IPS DF 19.7 (cell line): ENCODE measurements at places on chromosomes 7 and 10.

GRCh38 chr7:94394109-94394436, 622 bp upstream of the COL1A2 start:
- no peak for DNase-seq

DNA sequence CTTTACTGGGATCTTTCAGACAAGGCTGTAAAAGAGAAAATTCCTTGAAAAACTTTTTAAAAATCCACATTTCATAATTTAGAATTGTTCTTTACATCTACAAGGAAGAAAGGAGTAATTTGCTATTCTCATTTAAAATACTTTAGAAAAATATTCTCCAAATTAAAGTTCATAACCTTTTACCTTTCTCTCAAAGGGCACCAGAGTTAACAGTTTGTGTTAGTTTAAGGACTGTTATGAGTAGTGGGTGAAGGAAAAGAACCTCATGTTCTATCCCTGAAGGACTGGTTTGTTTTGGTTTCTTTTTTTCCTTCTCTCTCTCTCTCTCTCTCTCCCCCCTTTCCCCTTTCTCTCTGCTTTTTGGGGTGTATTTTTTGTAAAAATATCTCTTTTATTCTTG, 4.1 kb downstream of the AGMO start:
- no peak for DNase-seq

- no peak for DNase-seq
These were observed 982 bp downstream of the SFXN3 start for GRCh38 chr10:101031796-101032636.

DNA sequence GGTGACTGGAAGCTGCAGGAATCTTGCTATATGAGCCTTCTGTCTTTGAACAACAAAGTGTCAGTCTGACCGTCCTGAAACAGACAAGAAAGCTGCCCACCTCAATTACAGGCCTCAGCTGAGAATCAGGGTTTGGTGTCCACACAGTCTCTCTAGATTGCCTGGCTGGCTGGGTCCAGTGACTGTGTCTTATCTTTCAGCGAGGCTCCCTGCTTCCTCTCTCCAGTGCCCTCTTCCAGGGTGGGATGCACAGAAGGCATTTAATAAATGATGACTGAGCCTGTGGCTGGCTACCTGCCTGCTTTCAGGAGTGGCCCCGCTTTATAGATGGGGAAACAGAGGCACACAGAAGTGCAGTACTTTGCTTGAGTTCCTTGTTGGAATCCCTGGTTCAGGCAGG, 27.4 kb downstream of the FGF8 start:
- DNase-seq, result no peak

- DNase-seq, result no peak
These were observed 694 bp upstream of the WASL start for GRCh38 chr7:123749537-123749857.

DNA sequence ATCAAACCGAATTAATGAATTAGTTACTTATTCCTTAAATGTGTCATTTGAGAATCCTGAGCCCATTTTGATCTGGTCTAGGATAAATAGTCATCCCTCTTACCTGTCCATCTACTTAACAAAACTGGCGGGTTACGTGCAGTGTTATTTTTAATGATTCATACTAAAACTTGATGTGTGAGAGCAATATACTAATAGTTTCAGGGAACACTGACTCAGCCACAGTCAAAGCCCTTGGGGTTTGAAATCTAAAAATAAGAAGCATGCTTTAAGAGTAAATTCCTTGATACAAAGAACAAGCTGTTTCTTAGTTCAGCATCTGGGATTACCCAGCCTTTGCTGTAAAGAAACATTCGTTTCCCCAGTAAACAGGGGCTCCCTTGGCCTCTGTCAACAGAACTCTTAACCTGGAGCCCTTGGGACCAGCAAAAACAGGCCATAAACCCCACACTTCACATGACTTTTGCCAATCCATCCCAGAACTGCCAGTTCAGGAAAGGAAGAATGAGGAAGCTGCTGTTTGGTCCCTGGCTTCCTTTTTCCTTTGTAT, 370.6 kb upstream of the IGFBP3 start:
- DNase-seq, result no peak

GRCh38 chr10:8638088-8638672, 583.7 kb downstream of the GATA3 start:
- DNase-seq, result no peak

GRCh38 chr7:156966387-156966786, 16.9 kb downstream of the NOM1 start:
- no peak for DNase-seq

GRCh38 chr7:127056202-127056601, 196.5 kb downstream of the GRM8 start:
- no peak for DNase-seq

DNA sequence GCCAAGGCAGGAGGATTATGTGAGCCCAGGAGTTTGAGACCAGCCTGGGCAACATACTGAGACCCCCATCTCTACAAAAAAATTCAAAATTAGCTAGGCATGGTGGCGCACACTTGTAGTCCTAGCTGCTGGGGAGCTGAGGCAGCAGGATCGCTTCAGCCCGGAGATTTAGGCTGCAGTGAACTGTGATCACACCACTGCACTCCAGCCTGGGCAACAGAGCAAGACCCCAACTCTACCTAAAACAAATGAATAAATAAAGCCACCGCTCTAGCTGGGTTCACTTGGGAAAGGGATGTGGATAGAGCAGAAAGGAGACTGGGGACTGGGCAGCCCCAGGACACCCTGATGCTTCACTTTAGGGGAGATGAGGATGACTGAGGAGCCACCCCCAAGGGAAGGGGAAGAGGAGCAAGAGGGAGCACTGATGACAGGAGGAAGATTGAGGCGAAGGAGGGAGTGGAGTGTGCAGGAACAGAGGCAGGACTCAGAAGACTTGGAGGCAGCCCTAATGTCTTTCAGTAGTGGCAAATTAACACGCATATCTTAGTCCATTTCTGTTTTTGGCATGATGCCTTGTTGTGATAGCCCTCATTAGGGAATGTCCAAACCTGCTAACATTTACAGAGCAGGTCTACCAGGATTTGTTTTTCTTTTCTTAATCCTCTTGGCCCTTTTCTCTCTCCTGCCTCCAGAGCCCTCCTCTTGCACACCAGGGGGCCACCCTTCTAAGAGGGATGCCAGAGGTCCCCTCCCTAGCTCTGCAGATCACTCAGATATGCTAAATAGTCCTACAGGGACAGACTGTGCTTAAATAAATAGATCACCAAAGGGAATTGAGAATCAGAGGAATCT, 88.3 kb downstream of the C10orf105 start:
- no peak for DNase-seq

- no peak for DNase-seq
These were observed 87.0 kb downstream of the RAPGEF5 start for GRCh38 chr7:22269963-22270362.

DNA sequence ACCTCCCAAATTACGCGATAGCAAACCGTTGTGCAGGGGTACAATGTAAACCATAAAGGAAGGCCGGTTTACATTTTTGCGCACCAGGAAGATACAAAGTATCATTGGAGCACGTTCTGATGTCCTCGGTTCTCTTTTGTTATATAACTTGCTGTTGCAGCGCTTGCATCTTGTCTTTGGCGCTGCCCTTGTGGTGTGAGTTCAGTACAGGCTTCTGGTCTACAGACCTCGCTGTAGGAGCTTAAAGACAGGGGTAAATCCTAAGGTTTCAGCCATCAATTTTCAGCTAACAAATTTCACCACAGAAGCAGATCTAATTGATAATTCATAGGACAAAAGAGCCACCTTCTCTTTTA, 1.5 kb upstream of the MKX start:
- DNase-seq, result no peak

- no peak for DNase-seq
These were observed 33.9 kb upstream of the IKZF1 start for GRCh38 chr7:50270531-50271018.

DNA sequence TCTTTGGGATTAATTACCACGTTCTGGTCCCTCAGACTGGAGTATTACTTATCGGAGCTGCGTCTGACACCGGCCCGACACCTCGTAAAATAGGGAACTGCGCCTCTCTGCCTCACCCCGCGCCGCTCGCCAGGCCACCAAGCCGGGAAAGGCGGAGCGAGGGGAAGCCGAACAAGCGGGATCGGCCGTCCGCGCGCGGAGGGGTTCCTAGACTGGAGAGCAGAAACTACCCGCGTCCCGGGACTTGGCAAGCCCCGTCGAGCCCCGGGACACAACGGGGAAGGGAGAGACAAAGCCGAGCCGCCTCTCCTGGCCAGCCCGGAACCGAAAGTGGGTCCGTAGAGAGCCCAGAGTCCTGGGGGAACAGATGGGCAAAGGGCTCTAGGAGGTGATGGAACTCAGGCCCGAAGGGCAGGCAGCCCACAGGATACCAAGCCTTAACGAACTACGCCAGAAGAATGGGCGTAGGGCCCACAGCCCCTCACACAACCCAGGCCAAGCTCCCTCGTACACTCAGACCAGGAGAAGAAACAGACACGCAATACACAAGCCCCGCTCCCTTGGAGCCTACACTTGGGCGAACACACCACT, 6.5 kb downstream of the LBX1 start:
- DNase-seq, result no peak

GRCh38 chr7:115747174-115747573, 283.4 kb downstream of the TFEC start:
- no peak for DNase-seq
